ENCODE measurements at places on chromosomes 7 and 10. TPM values are rescaled to one million over a fixed set of nuclear protein-coding genes. Genes with fewer than 3 reads are reported as not detected.

Gene SH3PXD2A
- polyA plus RNA-seq: 29.6 TPM

Gene TMEM229A
- polyA plus RNA-seq: 0.73 TPM

Gene PAX4
- not detected for polyA plus RNA-seq

Gene PHKG1
- polyA plus RNA-seq: 13.0 TPM

Gene C10orf71
- polyA plus RNA-seq: not detected

Gene FRMD4A
- polyA plus RNA-seq: 15.1 TPM

Gene CALCR
- polyA plus RNA-seq: not detected

Gene CPN1
- 0.05 TPM for polyA plus RNA-seq

Gene YAE1
- 26.0 TPM for polyA plus RNA-seq

Gene RBM20
- 0.68 TPM for polyA plus RNA-seq

- DNase-seq: no peak
Observed at GRCh38 chr7:157622408-157623205, 285.8 kb downstream of the DNAJB6 start.

- no peak for DNase-seq
Observed at GRCh38 chr7:106065575-106066500, 46.3 kb downstream of the SYPL1 start.

- DNase-seq: no peak
Observed at GRCh38 chr7:150719436-150719835, 3.0 kb downstream of the GIMAP1 start.

GRCh38 chr10:64277536-64277935 is 756.3 kb downstream of the REEP3 start:
- no peak for DNase-seq

- DNase-seq: no peak
Observed at GRCh38 chr7:65453341-65454030, 79.8 kb downstream of the ZNF92 start.

- DNase-seq: no peak
Observed at GRCh38 chr7:102467581-102468477, 3.0 kb downstream of the LRWD1 start.

DNA sequence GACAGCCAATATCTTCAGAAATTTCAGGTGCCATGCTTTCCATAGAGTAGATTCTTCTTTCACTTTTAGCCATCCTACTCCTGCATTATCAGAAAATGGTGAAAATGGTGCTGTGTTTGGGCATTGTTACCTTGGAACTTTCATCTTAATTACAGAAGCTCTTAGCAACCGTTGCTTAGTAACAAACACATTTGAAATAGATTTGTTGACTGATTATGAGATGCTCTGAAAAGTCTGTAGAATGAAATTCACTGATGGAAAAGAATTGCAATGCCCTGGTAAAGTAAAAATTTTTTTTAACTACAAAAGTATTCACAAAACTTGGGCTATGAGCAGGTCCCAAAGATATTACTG is 249.3 kb upstream of the NEBL start:
- DNase-seq: no peak

- DNase-seq: no peak
Observed at GRCh38 chr10:45502458-45502857, 128.4 kb downstream of the ALOX5 start.

GRCh38 chr7:159068488-159068811 is 76.2 kb downstream of the VIPR2 start:
- no peak for DNase-seq

- DNase-seq: no peak
Observed at GRCh38 chr7:105198223-105198622, 184.2 kb downstream of the KMT2E start.

GRCh38 chr10:14048930-14049613 is 281.7 kb downstream of the FRMD4A start:
- DNase-seq: no peak

DNA sequence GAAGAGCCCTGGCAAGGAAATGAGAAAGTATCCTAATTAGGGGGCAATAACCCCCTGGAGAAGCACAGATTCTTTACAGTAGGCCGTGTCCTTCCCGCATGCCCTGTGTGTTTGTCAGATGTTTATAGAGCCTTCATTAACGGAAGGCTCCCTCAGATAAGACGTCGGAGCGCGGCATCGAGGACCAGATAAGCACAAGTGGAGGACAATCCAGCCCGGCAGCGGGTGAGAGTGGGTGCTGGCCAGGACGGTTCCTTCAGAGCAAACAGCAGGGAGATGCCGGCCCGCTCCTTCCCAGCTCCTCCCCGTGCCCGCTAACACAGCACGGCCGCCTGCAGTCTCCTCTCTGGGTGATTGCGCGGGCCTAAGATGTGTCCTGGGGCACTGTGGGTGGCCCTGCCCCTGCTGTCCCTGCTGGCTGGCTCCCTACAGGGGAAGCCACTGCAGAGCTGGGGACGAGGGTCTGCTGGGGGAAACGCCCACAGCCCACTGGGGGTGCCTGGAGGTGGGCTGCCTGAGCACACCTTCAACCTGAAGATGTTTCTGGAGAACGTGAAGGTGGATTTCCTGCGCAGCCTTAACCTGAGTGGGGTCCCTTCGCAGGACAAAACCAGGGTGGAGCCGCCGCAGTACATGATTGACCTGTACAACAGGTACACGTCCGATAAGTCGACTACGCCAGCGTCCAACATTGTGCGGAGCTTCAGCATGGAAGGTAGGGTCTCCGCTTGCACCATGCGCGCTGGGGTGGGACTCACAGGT is at the start of gene GDF2:
TSS of gene GDF2 (plus strand) at position 155 of the 762 bp plus-strand sequence. CDS start at position 370, 215 bp downstream.
- no peak for DNase-seq

GRCh38 chr10:47381427-47382379 is 2.4 kb downstream of the ZNF488 start:
- DNase-seq: no peak

GRCh38 chr7:75795831-75796285 is 17.7 kb downstream of the CCL24 start:
- no peak for DNase-seq

DNA sequence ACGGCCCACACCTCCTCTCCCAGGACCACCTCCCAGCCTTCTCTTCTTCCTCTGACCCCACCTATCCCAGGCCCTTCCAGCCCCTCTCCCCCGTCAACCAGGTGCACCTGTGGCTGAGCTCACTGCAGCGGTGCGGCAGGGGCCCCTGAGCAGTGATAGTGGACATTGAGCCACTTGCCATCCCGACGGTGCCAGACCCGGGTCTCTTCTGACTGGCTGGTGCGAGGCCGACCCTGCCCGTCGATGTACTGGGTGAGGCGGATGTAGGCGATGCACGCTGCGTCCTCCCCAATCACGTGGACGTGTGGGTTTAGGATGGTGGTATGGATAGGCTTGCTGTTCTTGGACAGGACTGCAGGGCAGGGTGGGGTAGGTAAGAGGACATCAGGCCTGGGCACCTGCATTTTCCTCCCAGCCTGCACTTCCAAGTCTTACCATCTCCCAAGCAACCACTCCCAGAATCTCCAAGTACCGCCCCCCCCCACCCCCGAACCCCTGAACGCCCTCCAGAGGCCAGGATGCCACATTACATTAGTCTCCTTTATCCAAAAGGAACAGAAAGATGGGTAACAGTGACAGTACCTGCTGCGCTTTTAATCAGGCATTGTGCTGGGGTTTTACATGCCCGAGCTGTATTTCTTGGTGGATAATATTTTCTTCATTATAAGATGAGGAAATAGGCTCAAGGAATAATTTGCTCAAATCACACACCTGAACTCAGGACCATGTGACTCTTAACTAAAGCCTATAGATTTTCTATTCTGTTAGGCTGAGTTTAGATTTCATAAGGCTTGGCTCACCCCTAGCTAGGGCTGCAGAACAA is 3.7 kb upstream of the NDST2 start:
- DNase-seq: no peak

DNA sequence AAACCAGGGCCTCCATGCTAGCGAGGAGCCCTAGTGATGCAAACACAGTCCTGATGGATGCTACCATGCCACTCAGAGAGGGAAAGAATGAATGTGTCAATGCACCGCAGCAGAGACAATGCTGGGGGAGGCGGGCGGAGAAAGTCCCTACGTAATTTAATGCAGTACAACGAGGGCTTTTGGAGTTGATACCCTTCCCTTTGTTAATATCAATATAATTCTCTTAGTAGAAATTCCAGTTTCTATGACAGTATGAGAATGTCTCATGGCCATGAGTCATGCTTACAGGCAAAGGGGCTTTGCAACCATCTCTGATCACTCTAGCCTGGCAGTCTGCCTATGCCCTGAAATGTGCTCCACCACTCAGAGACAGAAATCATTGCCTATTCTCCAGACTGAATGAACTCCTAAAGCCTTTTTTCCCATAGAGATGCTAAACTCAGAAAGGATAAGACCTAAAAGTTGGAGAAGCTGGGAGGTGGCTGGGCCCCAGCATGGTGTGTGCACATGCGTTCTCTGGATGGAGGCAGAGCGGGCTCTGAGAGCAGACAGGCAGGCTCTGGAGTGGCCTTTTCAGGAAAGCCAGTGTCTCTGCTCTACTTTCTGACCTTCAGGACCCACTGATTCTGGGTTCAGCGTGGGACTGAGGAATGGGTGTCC is 20.3 kb upstream of the GIMAP2 start:
- no peak for DNase-seq

DNA sequence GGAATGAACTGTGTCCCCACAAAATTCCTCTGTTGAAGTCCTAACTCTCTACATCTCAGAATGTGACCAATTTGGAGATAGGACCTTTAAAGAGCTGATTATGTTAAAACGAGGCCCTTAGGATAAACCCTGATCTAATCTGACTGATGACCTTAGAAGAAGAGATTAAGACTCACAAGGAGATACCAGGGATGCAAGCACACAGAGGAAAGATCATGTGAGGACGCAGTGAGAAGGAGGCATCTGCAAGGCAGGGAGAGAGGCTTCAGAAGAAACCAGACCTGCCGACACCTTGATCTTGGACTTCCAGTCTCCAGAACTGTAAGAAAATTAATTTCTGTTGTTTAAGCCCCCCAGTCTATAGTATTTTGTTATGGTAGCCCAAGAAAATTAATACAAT is 94.9 kb upstream of the ZNF800 start:
- DNase-seq: no peak

GRCh38 chr10:100174699-100175677 is 10.8 kb downstream of the ERLIN1 start:
- DNase-seq: no peak

- no peak for DNase-seq
Observed at GRCh38 chr10:16792675-16793074, 24.5 kb downstream of the RSU1 start.

GRCh38 chr7:121272676-121273075 is 56.1 kb upstream of the WNT16 start:
- DNase-seq: no peak

DNA sequence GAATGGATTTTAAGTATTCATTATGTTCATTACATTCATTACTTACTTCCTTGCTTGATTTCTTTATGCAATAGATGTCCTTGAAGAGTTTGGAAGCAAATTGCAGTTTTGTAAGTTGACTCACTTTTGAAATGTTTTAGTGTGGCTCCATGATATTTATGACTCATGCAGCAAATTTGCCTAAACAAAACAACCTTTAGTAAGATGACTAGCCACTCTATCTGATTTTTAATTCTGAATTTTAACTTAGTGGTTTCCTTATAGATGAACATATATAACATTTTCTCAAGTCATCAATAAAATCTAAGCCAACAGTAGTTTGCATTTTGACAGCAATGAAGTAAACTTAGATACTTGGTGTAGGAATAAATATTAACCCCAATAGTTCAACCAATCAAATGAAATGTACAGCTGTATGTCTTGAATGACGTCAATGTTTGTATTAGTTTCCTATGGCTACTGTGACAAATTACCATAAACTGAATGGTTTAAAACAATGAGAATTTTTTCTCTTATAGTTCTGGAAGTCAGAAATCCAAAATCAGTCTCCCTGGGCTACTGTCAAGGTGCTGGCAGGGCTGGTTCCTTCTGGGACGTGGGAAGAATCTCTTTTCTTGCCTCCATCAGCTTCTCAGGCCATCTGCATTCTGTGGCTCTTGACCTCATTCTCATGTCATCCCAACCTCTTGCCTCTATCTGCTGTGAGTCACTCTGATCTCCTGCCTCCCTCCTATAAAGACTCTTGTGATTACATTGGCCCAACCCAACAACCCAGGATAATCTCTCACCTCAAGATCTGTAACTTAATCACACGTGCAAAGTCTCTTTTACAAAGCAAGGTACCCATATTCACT is 73.4 kb downstream of the AHR start:
- no peak for DNase-seq

DNA sequence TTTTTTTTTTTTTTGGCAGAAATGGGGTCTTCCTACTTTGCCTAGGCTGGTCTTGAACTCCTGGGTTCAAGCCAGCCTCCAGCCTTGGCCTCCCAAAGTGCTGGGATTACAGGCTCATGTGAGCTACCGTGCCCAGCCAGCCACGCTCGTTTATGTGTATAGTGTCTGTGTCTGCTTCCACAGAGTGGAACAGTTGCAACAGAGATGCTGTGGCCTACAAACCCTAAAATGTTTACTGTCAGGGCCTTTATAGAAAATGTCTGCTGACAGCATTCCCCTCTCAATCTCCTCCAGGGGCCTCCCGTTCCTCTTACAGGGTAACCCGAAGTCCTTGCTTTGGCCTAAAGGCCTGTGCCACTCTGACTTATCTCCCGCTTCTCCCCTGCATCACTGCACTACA is 87.6 kb upstream of the LEP start:
- no peak for DNase-seq

DNA sequence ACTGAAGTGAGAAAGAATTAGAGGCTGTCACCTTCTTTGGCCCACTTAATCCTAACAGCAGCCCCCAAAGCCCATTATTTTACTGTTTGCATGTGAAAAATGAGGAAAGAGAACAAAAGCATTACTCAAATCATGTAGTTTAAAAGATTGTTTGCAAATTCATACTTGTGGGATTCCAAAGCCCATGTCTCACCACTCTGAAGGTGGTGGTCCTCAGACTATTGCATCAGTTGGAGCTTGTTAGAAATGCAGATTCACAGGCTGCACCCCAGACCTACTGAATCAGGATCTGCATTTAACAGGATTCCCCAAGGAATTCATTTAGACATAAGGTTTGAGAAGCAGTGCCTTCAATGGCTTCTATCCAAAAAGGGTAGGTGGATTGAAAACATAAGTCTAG is 93.7 kb upstream of the PDE1C start:
- no peak for DNase-seq

DNA sequence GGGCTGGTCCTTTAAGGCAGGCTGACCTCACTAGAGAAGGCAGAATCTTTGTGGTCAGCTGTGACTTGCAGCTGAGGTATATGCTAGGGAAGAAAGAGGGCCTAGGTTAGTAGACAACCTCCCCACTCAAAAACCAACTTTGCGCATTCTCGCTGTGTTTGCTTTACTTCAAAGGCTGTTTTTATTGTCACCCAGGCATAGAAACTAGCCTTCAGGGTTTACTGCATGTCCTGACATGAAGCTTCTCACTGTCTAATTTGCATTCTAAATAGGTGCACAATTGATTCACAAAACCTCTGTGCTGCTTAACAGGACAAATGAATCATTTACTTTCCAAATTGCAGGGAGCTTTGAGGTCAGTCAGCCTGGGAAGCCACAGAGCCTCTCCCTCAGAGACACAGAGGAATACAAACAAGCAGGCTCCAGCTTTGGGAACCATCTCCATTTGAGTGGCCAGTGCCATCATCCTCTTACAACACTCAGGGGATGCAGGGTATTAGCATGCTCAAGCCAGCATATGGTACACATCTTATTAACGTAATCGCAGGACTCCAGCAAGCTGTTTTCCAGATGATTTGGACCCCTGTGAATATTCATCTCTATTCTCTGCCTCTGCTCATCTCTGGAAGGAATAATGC is 596.4 kb upstream of the GHITM start:
- no peak for DNase-seq

GRCh38 chr10:91311601-91312381 is 91.3 kb downstream of the PCGF5 start:
- no peak for DNase-seq

Measured in urinary bladder (tissue), 4 donors.